Caco-2 (cell line): ENCODE measurements at places on chromosomes 11 and 22. TPM values are rescaled to one million over a fixed set of nuclear protein-coding genes. Genes with fewer than 3 reads are reported as not detected.

Gene DSCAML1
- not detected in 2 replicates for total RNA-seq

- no peaks in the 10 kb centered on the region for H3K27me3 ChIP-seq
- DNase-seq = peak; percentile 65
- no peak overlapping the region for H3K4me3 ChIP-seq
- H3K4me1 ChIP-seq = peaks cover 7% of the 10 kb centered on the region
- H3K27ac ChIP-seq = no peak overlapping the region
- H3K36me3 ChIP-seq = no peaks in the 10 kb centered on the region
Observed at GRCh38 chr11:87722756-87723565, 452.3 kb downstream of the RAB38 start.

GRCh38 chr11:86519064-86519911 lies 144.6 kb downstream of the CCDC81 start:
- H3K4me1 ChIP-seq = peaks cover 93% of the 10 kb centered on the region
- DNase-seq = no peak
- no peaks in the 10 kb centered on the region for H3K27me3 ChIP-seq
- H3K4me3 ChIP-seq = no peak overlapping the region

DNA sequence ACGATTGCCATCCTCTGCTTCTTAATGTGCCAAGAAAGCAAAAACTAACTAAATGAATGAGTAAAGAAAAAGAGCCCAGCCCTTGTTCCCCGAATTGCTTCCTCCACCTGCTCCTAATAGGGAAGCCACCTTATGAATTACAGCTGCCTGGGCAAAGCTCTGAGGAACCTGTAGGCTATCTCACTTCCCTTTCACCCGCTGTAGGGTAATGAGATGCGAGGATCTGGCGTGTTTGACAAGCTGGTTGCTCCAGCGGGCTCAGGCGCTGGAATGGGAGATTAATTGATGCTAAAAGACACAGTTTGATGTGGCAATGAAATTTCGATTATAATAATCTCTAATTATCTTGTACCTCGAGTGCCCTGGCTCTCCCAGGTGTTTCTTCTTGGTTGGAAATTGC lies 256.4 kb downstream of the NTM start:
- H3K4me1 ChIP-seq = no peaks in the 10 kb centered on the region
- H3K27me3 ChIP-seq = no peaks in the 10 kb centered on the region
- H3K36me3 ChIP-seq = no peaks in the 10 kb centered on the region
- DNase-seq = no peak
- no peak overlapping the region for H3K27ac ChIP-seq

- DNase-seq = no peak
- H3K27me3 ChIP-seq = no peaks in the 10 kb centered on the region
- H3K36me3 ChIP-seq = no peaks in the 10 kb centered on the region; the same call in 1 of the 2 replicates
- peak overlapping the region; percentile 58 for H3K27ac ChIP-seq
- H3K4me1 ChIP-seq = peaks cover 24% of the 10 kb centered on the region
Observed at GRCh38 chr11:77959434-77959833, 35.0 kb downstream of the INTS4 start.

DNA sequence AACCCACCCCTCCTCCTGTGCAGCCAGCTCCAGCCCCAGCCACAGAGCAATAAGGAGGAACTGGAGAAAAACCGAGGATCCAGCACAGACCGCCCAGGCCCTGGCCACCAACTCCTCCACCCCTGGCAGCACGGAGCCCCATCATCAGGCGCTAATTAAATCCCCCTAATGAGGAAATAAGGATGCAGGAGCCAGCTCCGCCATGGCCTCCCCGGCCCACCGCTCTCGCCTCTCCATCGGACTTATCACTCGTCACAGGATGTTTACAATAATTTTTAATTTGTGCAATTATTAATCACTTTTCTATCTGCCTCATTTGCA lies 42.6 kb downstream of the BUD13 start:
- H3K4me1 ChIP-seq = peaks cover 9% of the 10 kb centered on the region
- no peaks in the 10 kb centered on the region for H3K36me3 ChIP-seq
- H3K4me3 ChIP-seq = no peak overlapping the region
- H3K27me3 ChIP-seq = no peaks in the 10 kb centered on the region
- DNase-seq = peak; percentile 31

GRCh38 chr11:83158357-83158786 lies 1.4 kb downstream of the PCF11 start:
- peaks cover 18% of the 10 kb centered on the region for H3K4me1 ChIP-seq
- DNase-seq = no peak
- H3K27ac ChIP-seq = peak overlapping the region; percentile 99
- no peaks in the 10 kb centered on the region for H3K27me3 ChIP-seq

GRCh38 chr11:74418509-74418895 lies 20.3 kb upstream of the PGM2L1 start:
- H3K4me3 ChIP-seq = no peak overlapping the region
- no peaks in the 10 kb centered on the region for H3K27me3 ChIP-seq
- H3K36me3 ChIP-seq = no peaks in the 10 kb centered on the region

GRCh38 chr11:27215471-27216269 lies 147.3 kb downstream of the CCDC34 start:
- H3K4me1 ChIP-seq = peaks cover 9% of the 10 kb centered on the region
- H3K4me3 ChIP-seq = no peak overlapping the region
- no peak overlapping the region for H3K27ac ChIP-seq
- no peaks in the 10 kb centered on the region; the same call in 1 of the 2 replicates for H3K27me3 ChIP-seq

DNA sequence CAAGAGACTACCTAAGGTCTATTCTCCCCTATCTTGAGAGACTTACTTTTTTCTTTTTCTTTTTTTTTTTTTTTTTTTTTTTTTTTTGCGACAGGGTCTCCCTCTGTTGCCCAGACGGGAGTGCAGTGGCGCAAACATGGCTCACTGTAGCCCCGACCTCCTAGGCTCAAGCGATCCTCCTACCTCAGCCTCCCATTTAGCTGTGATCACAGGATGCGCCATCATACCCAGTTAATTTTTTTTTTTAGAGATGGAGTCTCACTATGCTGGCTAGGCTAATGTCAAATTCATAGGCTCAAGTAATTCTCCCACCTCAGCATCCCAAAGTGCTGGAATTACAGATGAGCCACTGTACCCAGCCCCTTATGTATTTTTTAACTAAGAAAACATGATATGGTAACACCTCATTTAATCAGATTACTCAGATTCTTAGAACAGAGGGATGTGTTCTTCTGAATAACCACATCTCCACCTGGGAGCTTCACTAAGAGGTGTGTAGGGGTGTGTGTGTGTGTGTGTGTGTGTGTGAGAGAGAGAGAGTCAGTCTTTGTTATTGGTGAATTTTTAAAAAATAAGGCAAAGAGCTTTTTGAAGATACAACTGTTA lies 102.9 kb downstream of the USP35 start:
- H3K36me3 ChIP-seq = no peaks in the 10 kb centered on the region
- peak overlapping the region; percentile 32 for H3K27ac ChIP-seq
- H3K27me3 ChIP-seq = no peaks in the 10 kb centered on the region
- H3K4me3 ChIP-seq = no peak overlapping the region

- H3K27ac ChIP-seq = no peak overlapping the region
- H3K4me3 ChIP-seq = no peak overlapping the region
Observed at GRCh38 chr11:640021-640706, 3.1 kb downstream of the DRD4 start.

GRCh38 chr11:87324817-87325489 lies 287.2 kb downstream of the TMEM135 start:
- no peak overlapping the region for H3K27ac ChIP-seq
- no peak overlapping the region for H3K4me3 ChIP-seq
- H3K27me3 ChIP-seq = no peaks in the 10 kb centered on the region
